ENCODE measurements at places on chromosomes 1 and 21.

- no peak for DNase-seq
These were observed 149.6 kb downstream of the DISC1 start for GRCh38 chr1:231776010-231776756.

GRCh38 chr1:202579806-202580205 is 130.4 kb downstream of the SYT2 start:
- no peak for DNase-seq

- DNase-seq: no peak
These were observed 238.2 kb downstream of the NRIP1 start for GRCh38 chr21:14826630-14827029.

- no peak for DNase-seq
These were observed 243.0 kb downstream of the C1orf94 start for GRCh38 chr1:34419663-34420136.

GRCh38 chr1:211326528-211327345 is at the start of gene TRAF5:
Gene TRAF5, plus strand, starts transcription at chr1:211326833. Its CDS starts 26,407 bp downstream, at chr1:211353240.
- DNase-seq: peak; percentile 53

- DNase-seq: no peak
These were observed 293.9 kb downstream of the SDCCAG8 start for GRCh38 chr1:243549791-243550190.

DNA sequence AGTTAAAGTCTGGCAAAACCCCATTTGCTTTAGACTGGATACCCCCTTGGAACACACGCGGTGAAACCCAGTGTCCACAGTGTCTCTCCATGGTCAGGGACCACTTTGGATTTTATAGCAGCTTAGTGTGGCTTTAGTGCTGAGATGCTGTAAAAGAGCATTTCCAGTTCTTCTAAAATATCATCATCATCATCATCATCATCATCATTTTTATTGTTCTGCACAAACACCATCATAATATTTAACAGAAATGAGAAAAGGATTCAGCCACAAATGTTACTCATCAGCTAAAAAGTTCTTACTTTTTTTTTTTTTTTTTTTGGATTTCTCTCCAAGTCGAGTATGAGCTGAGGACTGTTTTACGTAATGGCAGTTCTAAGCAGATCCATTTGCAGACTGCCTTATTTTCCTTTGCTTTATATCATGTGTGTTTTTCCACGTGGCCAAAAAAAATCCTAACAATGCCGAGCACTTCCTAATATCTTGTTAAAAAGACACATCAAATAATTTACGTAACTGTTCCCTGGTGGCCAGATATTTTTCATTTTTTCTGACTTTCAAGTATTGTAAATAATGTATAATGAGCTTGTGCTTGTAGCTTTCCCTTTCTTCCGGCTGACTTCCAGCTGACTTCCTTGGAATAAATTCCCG is 62.8 kb downstream of the EVA1C start:
- DNase-seq: no peak

DNA sequence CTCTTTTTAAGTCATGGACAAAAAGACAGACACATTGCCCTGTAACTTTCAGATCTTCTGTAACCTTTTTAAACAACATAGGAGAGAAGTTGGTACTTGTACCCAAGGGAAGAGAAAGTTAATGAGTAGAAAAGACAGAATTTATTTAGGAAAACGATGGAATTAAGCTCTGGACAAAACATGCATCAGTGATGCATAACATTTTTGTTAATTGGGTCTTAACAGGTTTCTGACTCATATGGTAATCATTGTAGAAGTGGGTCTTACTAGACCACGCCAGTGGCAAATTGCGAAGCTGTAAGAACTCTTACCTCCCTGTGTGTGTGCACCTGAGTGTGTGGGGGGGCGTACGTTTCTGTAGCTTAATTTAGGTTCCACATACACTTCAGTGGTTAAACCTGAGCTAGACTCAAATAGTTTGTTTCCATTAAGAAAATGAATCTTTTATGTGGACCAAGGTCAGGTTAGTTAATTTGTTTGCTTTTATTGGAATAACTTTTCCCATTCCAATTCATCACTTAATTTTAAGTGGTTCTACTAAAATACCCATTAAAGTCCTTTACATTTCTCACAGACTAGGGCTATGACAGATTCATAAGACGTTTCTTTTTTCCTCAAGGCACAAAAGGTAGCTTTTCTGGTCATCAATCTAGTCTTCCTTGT is 48.1 kb downstream of the NFIA start:
- no peak for DNase-seq

GRCh38 chr1:33331444-33332356 is 10.8 kb upstream of the A3GALT2 start:
- DNase-seq: no peak

GRCh38 chr1:7048395-7048794 is 263.1 kb downstream of the CAMTA1 start:
- no peak for DNase-seq

- DNase-seq: peak; percentile 74
These were observed 9.3 kb upstream of the SLX9 start for GRCh38 chr21:44930543-44930981.

GRCh38 chr21:38356883-38357625 is 100.3 kb downstream of the KCNJ15 start:
- no peak for DNase-seq

DNA sequence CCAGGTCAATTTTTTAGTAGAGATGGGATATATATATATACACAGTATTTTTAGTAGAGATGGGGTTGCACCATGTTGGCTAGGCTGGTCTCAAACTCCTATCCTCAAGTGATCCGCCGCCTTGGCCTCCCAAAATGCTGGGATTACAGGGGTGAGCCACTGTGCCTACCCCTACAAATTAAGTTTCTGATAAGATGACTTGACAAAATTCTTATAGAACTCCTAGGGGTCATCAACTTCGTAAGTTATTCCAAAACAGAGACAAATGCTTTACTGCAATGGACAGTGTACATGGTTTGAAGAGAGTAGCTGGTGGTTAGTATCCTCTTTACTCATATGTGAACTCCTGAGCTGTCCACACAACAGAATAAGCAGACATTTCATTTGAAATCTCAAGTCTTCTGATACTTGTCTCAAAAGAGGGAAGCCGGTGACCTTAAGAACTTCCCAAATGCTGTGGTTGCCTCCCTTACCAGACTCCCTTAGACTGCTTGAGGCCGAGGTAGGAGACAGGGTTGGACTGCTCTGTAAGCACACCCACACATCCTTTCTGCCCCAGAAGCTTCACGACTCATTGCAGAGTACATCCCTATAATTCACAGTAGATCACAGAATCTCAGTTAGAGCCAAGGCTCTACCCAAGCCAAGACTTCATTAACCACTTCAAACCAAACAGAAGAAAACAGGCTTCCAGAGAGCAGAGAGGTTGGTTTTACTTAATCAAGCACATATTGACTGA is 244.1 kb upstream of the IRF2BP2 start:
- DNase-seq: no peak

DNA sequence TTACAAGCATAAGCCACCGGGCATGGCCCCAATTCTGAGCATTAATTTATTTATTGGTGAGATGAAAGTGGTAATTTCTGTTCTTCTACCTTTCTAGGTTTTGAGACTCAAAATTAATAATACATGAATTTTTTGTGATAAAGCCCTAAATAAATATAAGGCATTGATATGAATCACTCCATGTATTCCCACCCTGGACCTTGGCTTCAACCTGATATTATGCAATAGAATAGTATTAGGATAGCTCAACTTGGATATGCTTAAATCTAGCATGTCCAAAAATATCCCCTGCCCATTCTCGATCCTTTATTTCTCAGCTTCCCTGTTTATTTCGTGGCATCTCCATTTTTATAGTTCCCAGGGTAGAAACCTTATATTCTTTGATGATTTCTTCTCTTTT is 2.5 kb downstream of the AGL start:
- no peak for DNase-seq

- no peak for DNase-seq
These were observed 87.6 kb downstream of the BCAR3 start for GRCh38 chr1:93593854-93594602.

DNA sequence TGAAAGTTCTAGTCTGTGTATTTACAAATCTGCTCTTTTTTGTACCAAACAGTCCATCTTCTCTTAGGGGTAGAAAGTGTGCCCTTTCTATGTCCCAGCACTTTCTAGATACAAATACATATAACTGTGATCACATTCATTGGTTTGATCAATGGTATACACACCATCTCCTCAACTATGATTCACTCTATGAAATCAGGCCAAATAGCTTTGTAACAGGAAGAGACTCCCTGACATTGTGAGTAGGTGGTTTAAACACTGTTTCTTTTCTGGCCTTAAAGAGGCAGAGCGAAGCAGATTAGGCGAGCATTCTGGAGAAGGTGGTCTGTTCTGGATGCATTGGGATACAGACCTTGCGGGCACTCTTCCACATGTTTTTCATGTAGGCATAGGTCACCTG is 39.3 kb upstream of the EXOSC10 start:
- DNase-seq: no peak

DNA sequence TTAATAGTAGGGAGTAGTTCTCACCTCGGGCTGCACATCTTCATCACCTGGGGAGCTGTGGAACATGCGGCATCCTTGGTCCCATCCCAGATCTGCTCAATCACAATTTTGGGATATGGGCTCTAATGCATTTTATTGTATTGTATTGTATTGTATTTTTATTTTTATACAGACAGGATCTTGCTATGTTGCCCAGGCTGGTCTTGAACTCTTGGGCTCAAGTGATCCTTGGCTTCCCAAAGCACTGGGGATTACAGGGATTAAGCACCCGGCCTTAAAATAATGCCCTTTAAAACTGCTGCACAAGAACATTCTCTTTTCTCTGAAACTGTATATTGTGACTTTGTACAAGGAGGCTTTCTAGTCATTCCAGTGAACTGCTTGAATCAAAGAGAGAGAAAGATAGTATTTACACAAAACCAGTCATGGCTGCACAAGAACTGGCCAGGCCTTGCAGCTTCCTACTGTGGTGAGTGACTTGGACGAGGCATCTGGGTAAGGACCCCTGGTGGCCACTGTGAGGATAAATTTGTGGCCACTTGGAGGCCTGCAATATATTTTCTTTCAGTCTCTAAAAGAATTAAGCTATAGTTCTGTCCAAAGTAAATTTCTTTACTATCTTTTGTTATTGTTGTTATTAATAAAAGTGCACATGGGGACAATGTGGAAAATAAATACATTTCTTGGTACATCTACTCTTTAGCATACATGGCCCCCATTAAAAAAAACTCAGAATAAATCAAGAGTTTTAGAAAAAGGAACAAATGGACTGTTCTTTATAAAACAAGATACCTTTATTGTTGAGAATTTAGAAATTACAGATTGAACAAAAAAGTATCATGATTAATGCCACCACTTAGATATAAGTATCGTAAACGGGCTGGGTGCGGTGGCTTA is 48.0 kb downstream of the TBCE start:
- DNase-seq: peak; percentile 74

- DNase-seq: peak; percentile 8
These were observed 352.1 kb downstream of the MATN1 start for GRCh38 chr1:30371179-30371788.

- DNase-seq: no peak
These were observed 8.9 kb upstream of the KIF21B start for GRCh38 chr1:201032408-201032807.

DNA sequence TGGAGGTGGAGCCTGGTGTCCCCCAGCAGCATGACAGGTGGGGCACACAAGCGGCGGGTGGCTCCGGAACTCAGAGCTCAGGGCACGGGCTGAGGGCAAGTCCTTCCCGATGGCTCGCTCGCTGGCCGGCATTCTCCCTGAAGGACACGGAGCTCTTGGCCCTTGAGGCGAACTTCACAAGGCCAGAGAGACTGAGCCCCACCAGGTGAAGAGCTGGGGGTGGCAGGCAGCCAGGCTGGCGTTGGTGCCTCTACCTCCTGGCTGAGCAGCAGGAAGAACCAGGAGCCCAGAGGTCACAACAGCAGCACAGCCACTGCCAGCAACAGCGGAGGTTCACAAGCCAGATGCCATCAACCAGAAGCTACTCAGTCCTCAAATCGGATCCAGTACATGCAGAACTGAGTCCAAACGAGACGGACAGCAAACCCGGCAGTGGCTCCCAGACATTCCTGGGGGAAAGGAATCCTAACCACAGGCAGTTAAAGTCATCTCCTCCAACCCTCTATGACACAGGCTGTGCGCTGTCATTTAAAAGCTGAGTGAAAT is 54.1 kb downstream of the NPHP4 start:
- no peak for DNase-seq

GRCh38 chr1:4653796-4654725 is at the start of gene AJAP1:
Gene AJAP1, plus strand, starts transcription at chr1:4654609. Its CDS starts 817 bp downstream, at chr1:4655426.
- no peak for DNase-seq

DNA sequence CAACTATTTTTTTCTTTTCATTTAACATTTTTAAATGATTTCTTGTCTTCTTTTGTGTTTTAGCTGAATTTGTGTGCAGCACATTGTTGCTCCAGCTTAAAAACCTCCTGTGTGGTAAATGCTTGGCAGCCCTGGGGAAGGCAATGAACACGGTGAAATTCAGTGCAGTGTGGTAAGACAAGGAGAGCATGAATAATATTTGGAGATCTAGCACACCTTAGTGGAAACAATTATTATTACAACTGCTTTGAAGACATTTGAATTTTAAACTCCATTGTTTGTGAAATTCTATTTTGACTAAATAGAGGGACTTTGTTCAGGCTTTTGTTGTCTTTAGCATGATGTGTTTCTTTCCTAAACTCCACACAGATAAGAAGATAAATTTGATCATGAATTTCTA is 242.6 kb upstream of the CXADR start:
- DNase-seq: no peak
